NCI-H1930 (cell line): ENCODE measurements at places on chromosomes 6 and 20.

- no peak for DNase-seq
Measured at GRCh38 chr6:130517444-130517931, 151.7 kb downstream of the TMEM200A start.

DNA sequence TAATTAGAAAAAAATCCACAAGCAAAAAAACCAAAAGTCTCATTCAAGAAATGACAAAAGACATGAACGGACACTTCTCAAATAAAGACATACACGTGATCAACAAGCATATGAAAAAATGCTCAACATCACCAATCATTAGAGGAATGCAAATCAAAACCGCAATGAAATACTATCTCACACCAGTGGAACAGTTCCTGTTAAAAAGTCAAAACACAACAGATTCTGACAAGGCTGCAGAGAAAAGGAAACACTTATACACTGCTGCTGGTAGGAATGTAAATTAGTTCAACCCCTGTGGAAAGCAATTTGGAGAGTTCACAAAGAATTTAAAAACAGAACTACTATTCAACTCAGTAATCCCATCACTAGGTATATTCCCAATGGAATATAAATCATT is 58.0 kb downstream of the IRAK1BP1 start:
- no peak for DNase-seq

GRCh38 chr20:35263532-35264341 is 14.2 kb downstream of the MMP24OS start:
- no peak for DNase-seq

DNA sequence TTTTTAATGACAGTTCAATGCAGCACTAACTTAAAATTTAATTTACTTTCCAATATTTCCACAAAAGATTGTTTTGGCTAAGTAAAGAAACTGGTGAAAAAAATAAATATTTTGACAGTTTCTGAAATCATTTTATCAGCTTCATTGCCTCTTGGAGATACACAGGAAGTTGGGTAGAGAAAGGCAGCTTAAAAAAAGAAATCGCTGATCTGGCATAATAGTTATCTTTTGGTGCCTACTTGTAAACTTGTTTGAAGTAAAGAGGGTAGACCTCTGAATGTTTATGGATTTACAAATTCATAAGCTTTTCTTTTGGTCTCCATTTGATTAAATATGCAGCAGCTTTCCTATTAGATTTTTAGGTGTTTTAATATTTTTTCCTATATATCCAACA is 103.4 kb downstream of the RTN4IP1 start:
- DNase-seq: no peak

GRCh38 chr20:38791940-38792339 is 13.6 kb upstream of the PPP1R16B start:
- DNase-seq: no peak

DNA sequence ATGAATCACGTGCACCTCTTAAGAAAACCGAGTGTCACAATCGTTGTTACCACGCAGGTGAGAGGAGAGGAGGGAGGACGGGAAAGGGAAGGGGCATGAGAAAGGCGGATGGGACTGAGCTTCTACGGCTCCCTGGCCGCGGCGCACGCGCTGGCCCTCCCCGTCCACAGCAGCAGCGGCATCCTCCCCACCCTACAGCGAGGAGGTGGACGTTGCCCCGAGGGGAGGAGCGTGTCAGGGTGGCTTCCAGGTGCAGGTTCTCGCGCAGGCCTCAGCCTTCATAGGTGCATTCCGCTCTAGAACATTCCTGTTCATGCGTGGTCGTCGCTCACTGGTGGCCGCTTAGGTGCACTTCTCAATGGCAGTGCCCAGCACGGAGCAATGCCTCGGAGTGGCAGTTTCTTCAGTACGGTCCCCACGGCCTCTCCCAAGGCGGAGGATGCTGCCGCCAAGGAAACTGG is 29.7 kb upstream of the AFDN start:
- DNase-seq: no peak

GRCh38 chr6:4910037-4910760 is 93.6 kb downstream of the RPP40 start:
- DNase-seq: no peak

DNA sequence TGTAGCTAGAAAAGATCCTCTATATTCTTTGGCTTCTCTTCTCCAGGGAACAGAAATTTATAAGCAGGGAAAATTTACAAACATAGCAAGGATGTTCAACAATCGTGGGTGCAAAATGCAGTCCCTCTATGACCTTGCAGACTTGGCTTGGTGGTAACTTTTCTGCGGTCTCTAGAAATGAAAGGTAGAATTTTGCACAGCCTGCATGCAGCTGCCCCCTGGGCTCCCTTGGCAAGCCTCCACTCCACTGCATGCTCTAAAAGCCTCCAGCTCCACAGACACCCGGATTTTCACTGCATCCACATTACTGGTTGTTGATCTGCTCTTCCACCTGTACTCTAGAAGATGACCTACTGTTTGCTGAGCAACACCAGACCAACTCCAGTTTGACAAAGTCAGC is 236.5 kb upstream of the EYS start:
- DNase-seq: no peak

DNA sequence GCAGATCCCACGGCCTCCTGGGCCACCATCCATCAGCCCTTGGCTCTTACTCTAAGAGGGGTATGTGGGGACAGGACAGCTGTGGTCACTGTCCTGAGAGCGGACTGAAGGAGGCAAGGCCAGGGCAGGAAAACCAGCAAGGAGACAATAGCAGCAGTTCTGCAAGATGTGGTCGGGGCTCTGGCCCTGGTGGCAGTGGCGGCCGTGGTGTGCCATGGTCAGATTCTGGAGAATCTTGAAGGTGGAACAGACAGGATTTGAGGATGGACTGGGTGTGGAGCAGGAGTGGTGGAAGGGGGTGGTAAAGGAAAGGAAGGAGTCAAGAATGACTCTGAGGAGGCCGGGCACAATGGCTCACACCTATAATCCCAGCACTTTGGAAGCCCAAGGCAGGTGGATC is 5.9 kb upstream of the MAP1LC3A start:
- no peak for DNase-seq

DNA sequence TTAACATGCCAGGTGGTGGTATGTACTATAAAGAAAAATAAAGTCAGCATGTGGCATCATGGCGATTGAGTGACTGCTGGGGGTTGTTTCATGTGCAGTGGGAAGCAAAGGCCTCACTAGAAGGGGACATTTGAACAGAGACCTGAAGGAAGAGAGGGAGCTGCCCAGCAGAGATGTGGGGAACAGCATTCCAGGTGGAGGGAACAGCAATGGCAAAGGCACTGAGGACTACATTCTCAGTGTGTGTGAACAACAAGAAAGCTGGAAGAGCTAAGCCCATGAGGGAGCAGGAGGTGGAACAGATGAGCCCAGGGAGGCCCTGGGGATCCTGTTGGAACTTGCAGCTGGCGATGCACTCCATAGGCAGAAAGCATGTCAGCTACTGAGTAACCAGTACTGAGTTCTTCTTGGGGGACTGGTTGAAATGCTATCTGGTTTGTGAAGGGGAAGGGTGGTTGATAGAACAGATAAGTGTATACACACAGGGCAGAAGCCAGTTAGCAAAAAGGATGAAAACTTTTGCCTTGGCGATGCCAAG is 29.2 kb downstream of the NOX3 start:
- no peak for DNase-seq

DNA sequence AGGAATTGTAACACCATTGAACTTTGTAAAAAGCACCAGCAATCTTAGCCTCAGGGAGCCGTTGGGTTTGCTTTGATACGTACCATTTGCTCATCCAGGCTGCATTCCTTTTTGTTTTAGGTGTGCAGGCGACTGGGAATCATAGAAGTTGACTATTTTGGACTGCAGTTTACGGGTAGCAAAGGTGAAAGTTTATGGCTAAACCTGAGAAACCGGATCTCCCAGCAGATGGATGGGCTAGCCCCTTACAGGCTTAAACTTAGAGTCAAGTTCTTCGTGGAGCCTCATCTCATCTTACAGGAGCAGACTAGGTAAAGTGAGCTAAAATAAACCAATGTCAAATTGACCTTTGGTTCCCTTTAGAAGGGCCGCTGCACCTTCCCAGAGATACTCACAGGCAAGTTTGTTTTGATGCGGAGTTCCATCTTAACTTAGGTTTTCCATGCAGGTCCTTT is 1.6 kb downstream of the MYLIP start:
- DNase-seq: no peak

GRCh38 chr6:101705866-101706265 is 312.4 kb downstream of the GRIK2 start:
- no peak for DNase-seq

GRCh38 chr20:9886227-9886626 is 47.4 kb upstream of the PAK5 start:
- no peak for DNase-seq

- peak; percentile 4 for DNase-seq
Measured at GRCh38 chr6:32785781-32786533, 22.6 kb upstream of the HLA-DQB2 start.
